ENCODE measurements at places on chromosomes 12 and 14.

- no peak for DNase-seq
Observed at GRCh38 chr14:53113989-53114388, 39.1 kb downstream of the DDHD1 start.

GRCh38 chr12:25319233-25319984 lies 68.7 kb upstream of the KRAS start:
- DNase-seq, result no peak

- peak; percentile 84 for DNase-seq
Observed at GRCh38 chr14:34875031-34875922, at the start of gene BAZ1A. BAZ1A (minus strand) TSS chr14:34875360; CDS start chr14:34874604, 756 bp downstream.

DNA sequence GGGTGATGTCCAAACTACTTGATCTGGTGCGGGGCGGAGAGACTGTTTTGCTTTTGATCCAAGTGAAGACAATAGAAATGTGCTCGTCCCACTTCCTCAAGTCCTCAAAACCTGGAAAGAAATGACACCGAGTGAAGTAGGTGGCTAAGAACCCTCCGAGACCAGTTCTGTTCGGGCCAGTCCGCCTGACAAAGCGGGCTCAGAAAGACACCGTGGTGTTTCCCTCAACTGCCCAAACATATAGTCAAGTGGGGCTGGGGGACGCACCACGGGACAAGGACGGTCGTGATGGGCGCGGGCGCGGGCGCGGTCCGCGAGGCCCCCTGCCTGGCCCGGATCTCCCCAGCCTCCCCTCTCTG lies 1.6 kb downstream of the PHLDA1 start:
- DNase-seq, result no peak

- no peak for DNase-seq
Observed at GRCh38 chr12:51409846-51410245, 14.8 kb upstream of the SLC4A8 start.

GRCh38 chr14:20427231-20428009 lies 8.5 kb downstream of the KLHL33 start:
- DNase-seq, result no peak

- no peak for DNase-seq
Observed at GRCh38 chr12:65935906-65936901, 111.9 kb downstream of the HMGA2 start.

GRCh38 chr14:39060818-39061437 lies 42.1 kb downstream of the SEC23A start:
- no peak for DNase-seq

DNA sequence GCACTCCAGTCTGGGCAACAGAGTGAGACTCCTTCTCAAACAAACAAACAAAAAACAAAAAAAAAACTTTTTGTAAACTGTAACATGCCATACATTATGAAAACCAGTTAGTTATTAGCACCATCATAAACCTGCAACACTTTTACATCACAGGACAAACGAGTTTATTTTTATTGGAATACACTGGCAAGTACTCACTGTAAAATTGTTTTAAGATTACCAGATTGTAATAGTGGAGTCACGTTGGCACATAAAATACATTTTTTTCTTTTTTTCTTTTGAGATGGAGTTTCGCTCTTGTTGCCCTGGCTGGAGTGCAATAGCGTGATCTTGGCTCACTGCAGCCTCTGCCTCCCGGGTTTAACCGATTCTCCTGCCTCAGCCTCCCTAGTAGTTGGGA lies 15.7 kb downstream of the FKBP3 start:
- no peak for DNase-seq

DNA sequence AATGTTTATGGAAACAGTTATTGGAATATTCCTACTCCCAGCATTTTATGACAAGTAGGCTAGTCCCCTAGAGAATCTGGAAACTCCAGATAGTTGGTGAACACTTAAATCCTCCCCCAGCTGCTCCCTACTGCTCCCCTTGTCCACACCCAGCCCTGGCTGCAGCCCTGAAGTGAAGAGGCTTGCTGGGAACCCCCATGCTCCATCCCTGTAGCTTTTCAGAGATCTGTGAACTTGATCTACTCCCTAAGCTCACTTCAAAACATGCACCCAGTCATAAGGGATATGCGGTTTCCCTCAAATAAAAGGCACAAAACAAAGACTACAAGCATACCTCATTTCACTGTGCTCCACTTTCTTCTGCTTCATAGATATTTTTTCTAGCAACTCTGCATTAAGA lies 33.2 kb downstream of the EGLN3 start:
- no peak for DNase-seq

- DNase-seq, result no peak
Observed at GRCh38 chr14:92653162-92653651, 95.2 kb downstream of the LGMN start.

GRCh38 chr12:49228653-49229052 lies 36.2 kb upstream of the TUBA1C start:
- no peak for DNase-seq

- no peak for DNase-seq
Observed at GRCh38 chr14:71380271-71380670, 473.0 kb downstream of the PCNX1 start.

DNA sequence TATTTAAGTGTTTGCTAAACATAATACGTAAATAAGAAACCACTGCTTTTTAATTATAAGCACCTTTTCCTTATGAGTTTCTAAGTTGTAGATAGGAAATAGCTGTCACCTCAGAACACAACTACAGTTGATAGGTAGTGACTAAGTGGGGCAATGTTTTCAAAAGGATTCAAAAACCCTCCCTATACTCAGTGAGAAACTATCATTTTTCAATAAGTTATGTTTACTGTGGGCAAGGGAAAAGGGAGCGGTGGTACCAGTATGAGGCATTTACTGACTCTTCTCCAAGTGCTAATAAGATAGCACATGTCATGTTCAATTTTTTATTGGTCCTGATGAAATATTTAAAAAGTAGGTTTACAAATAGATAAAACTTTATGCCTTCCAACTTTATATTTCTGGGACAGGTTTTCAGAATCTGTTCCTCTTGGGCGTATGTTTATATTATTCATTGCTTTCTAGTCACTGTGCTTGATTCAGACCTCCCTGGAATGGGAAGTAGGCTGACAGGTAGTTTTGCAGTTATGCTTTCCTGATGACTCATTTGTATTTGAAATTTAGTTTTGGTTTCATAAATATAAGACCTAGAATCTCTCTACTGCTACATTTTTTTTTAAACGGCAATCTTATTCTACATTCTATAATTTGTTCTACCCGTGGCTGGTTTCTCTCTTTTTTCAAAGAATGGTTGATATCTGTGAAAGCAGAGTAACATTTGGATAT lies 153.1 kb downstream of the TMEM117 start:
- DNase-seq, result no peak

DNA sequence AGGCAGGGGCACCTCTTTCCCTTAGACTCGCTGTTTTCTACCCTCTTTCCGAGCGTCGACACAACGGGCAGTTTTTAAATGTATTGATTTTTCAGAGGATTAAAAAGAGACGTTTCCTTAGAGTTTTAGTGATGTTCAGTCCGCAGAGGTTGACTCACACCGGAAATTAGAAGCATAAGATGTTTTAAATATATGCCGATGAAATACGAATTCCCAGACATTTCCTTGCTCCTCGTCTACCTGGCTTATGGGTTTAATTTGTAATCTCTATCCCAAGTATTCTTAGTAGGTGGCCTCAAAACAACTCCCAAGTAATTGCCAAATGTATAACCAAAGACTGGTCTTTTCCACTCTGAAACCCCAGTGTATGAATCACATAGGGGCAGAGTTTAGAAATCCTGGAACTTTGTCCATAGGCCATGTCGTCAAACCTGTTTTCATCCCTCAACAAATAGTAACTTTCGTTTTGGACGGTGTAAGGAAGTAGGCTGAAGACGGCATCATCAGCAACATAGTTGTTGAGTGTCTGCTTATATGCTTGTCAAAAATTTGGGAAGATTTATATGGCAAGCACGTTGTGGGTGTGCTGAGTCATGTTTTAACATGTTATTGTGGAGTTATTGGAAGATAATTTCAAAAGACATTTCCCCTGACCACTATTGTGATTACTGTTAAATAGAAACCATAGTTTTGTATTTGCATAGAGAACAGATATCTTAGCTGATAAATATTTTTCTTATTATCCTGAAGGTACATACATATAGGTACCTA lies 824 bp downstream of the TBK1 start:
- no peak for DNase-seq

Data from coronary artery (tissue), 2 donors.